ENCODE measurements at places on chromosomes 16 and 17. TPM values are rescaled to one million over a fixed set of nuclear protein-coding genes. Genes with fewer than 3 reads are reported as not detected.

GRCh38 chr17:9115214-9116191 lies 94.2 kb downstream of the NTN1 start:
- DNase-seq, result peak; percentile 7

- DNase-seq, result no peak
Observed at GRCh38 chr17:79299349-79299748, 224.7 kb downstream of the ENGASE start.

ENDOV gene
- total RNA-seq, result 11.5 TPM

DNA sequence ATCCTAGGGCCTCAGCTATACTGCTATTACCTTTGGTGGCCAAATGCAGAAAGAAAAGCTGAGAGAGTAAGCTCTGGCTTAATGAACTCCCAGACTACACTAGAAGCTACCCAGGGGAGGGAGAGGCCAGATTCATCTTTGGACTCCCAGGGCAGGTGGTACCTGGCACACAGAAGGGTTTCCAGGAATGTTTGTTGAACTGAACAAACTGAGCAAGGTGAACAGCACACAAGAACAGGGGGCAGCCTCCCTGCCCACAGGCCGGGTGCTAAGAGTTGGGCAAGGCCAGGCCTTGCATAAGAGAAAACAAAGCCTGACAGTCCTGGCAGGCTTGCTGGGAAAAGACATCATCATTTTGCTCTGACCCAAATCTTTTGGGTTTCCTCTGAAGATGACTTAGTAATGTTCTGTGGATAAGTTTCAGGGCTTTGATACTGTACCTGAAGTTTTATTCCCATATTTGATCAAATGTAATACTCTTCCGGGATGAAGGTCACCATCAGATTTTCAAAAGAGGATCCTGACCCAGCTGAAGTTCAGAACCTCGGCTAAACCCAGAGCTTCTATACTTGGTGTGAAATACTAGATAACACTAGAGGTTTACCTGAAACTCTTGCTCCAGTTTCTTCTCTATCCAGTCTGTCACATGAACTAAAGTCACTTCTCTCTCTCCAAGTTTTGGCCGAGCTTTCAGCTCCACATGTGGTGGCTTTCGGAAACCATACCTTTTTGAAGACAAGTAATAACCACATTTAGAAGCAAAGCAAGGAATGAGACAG lies 20.5 kb upstream of the ERN1 start:
- DNase-seq, result no peak

SCNN1B gene
- total RNA-seq, result not detected

DNA sequence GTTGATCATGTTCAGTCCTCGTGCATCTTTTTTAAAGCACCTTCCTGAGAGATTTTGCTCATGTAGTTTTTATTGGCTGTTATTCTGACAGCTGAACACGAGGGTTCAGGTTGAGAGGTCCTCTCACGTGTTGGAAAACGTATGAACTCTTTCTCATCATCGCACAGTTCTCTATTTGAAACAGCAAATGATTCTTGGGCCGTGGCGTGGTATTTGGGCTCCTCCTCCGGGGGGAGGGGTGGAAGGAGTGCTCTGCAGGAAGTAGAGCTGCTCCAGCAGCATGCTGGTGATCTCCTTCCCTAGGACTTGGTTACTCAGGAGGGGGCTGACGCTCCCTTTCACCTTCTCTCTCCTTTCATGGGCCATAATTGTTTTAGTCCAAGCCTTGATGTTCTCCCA lies 70.4 kb downstream of the KSR1 start:
- no peak for DNase-seq

DNA sequence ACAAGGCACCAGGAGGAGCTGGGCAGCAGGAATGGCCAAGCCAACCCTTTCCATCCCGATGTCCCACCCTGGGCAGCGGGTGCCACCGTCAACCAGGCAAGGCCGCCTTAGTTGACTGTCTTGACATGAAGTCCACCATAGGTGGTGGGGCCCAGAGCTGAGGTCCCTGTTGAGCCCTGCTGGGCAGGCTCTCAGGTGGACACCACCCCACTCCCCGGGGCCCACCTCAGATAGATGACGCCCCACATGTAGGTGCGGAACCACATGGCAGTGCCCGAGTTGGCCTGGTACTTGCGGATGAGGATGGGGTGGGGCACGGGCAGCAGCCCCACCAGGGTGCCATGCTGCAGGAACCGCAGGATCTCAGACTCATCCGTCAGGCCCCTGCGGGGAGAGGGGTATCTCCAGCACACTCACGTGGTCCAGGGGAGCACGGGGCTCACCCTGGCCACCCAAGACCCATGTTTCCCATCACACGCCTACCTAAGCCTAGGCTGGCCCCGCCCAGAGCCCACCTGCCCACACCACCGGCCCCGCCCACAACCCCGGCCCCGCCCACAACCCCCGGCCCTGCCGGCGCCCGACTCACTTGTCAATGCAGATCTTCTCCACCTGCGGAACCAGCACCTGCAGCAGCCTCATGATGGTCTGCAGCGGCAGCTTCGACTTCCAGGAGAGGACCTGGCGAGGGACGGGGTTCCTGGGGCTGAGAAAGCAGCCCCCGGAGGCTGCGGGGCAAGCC lies 16.2 kb downstream of the OTOP3 start:
- DNase-seq, result no peak

DNA sequence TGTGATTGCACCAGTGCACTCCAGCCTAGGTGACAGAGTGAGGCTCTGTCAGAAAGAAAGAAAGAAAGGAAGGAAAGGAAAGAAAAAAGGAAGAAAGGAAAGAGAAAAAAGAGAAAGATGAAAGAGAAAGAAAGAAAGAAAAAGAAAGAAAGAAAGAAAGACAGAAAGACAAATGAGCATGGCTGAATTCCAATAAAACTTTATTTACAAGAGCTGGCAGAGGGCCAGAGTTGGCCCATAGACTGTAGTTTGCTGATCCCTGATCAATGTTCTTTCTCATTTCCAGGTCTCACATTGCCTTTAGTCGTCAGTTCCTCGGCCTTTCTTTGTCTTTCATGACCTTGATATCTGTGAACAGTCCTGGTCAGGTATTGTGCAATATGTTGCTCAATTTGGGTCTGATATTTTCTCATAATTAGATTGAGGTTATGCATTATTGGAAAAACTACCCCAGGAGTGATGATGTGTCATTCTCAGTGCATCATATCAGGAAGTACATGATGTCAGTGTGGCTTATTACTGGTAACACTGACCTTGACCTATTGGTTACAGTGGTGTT lies 68.5 kb upstream of the MED9 start:
- DNase-seq, result no peak

DNA sequence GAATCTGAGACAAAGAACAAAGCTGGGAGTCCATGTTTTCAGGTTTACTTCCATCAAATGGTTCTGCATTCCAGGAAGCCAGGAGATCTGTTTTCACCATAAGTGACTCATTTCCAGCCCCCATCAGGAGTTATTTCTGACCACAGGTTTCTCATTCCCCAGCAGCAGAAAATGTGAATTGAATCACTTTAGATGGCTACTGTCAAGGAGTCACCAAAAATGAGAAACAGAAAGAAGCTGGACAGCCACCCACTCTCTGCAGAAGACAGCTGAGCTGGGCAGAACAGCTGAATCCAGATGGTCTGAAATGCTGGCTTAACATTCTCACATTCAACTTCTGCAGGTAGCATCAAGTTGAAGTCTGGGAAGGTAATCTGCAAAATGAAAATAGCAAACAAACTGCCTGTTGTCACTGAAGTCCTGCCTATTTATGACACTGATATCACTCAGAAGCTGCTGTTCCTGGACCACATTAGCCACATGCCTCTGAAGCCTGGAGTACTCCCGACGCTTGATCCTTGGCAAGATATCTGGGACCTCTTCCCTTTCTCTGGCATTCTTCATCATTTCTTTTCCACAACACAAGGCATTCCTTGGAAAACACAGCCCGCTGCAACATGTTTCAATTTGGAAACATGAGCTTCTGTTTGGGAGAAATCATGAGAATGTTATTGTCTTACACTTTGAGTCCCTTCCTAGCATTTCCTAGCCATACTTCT lies 15.3 kb downstream of the CCL11 start:
- DNase-seq, result no peak

ABCC12 gene
- 1.2 TPM for total RNA-seq

GRCh38 chr16:1101133-1101532 lies 5.1 kb upstream of the C1QTNF8 start:
- no peak for DNase-seq

- DNase-seq, result no peak
Observed at GRCh38 chr16:15644267-15644961, 1.5 kb upstream of the MARF1 start.

ATP6V0D1 gene
- 63.0 TPM for total RNA-seq

DNA sequence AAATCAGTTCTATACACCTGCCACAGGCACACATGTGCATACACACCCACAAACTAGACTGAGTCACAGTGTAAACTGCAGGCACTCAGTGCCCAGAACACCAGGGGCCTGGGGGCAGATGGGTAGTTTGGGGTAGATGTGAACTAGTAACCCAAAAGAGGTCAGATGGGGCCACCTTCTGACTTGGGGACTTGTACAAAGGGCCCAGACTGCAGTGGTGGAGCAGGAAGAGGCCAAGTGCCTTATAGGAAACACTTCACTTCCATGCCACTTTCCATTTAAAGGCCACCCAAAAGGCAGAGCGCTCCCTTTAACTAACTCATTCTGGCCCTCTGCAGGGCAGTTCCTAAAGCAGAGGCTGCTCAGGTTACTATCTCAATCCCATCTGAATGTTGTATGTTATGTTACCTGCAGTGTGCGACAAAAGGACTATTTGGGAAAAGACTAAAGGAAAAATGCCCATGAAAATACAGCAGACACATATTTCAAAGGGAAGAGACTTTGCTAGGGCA lies 27.8 kb upstream of the ERN1 start:
- no peak for DNase-seq

DNA sequence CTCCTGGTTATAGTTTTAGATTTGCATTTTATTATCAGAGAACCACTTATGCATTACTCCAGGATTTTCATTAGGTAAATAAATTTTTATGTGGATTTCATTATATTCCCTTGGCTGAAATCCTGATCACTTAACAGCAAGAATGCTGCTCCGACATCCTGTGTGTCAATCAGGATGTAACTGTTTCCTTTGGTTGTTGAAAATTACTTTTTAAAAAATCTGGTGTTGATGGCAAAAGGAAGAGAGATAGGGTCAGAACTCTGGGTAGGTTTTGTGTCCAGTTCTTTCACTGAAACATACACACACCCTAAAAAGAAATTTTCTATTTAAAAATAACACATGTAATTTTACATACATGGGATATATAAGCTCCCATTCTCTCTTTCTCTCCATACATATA lies 30.9 kb downstream of the ZNF423 start:
- DNase-seq, result no peak

BAHCC1 gene
- 7.6 TPM for total RNA-seq

SRCIN1 gene
- total RNA-seq, result 24.5 TPM

BRIP1 gene
- total RNA-seq, result 5.8 TPM

- DNase-seq, result no peak
Observed at GRCh38 chr17:49051269-49051668, 54.1 kb downstream of the IGF2BP1 start.

DNA sequence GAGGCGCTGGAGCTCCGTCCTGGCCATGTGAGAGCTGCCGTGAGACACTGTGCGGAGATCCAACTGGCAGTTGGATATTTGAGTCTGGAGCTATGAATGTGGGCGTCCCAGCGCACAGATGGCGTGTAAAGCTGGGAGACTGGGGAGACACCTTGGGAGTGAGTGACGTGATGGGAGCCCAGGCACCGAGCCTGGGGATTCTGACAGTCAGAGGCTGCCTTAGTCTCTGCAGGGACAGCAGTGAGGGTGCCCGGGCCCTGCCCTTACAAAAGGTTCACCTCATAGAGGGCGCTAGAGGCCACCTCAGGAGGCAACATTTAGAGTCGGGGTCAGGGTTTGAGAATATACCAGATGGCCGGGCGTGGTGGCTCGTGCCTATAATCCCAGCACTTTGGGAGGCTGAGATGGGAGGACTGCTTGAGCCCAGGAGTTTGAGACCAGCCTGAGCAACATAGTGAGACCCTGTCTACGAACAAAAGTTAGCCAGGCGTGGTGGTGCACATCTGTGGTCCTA lies 194.1 kb upstream of the GSE1 start:
- peak; percentile 74 for DNase-seq

MMP28 gene
- total RNA-seq, result 8.9 TPM

DNA sequence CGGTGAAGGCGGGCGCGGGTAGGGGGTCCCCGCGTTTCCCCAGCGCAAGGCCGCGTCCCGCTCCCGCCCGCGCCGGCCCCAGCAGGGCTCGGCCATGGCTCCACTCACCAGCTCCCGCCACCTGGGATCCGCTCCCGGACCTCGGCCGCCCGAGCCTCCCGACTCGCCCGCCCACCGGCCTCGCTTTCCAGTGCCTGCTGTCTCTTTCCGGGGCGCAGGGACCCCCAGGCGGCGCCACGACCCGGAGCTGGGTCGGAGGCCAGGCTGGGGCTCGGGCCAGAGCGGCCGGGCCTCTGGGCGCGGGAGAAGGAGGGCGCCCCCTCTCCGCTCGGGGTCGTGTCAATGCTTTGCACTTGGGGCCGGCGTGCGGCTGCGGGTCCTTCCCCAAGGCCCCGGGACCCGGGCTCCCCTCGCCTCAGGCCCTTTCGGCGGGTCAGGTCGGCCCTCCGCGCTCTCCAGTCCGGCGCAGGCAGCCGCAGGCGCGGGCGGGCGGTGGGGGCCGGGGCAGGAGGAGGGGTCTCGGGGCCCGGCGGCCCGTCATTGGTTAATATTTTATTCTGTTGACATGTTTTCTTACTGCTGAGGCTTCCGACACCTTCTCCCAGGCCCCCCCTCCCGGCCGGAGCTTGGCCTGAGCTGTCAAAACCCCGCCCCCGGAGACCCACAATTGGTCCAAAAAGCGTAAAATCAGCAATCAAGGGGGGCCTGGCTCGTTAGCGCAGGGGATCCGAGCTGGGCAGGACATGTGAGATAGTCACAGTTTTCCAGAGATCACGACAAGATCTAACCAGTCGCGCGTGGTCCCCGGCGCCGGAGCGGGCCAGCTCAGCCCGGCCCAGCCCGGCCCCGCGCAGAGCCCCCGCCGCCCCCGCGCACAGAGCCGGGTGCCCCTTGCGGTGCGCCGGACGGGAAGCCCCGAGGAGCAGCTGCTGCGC lies at the start of gene TBX2:
Gene TBX2 (plus strand): TSS at position 713 of the 935 bp plus-strand sequence. CDS start 334 bp downstream, outside the sequence.
- DNase-seq, result no peak

ABCC3 gene
- total RNA-seq, result 0.16 TPM

DNA sequence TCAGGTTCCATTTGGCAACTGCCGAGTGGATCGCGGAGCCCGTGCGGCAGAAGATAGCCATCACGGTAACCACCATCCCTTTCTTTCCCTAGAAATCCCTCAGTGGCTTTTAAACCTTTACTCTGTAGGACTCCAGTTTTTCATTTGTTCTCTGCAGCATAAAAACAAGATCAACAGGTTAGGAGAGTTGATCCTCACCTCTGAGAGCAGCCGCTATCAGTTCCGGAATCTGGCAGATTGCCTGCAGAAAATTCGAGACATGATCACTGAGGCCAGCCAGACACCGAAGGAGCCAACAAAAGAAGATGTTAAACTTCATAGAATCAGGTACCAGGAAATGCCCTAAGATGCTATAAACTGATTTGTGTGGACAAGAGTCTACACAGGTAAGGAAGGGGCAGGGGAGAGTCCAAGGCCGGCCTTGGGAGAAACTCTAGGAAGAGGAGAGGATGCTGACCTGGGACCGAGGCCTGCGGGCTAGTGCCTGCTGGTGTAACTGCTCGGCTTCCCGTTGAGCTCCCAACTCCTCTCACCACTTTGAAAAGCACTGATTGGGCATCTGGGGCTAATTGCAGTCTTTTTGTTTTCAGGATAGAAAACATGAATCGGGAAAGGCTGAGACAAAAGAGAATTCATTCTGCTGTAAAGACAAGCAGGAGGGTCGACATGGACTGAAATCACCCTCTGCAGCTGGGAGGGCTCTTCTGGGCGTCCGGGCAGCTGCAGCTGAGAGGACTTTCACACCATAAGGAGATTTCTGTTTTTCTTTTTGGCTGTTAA lies 8.1 kb downstream of the MRPL58 start:
- DNase-seq, result no peak
